ENCODE measurements at places on chromosomes 2 and 18. TPM values are rescaled to one million over a fixed set of nuclear protein-coding genes. Genes with fewer than 3 reads are reported as not detected.

The FBXO41 gene
- polyA plus RNA-seq: 0.19 TPM

The SFTPB gene
- polyA plus RNA-seq: not detected

GRCh38 chr2:174614261-174614660 lies 16.7 kb upstream of the WIPF1 start:
- no peak for DNase-seq

GRCh38 chr2:135151615-135152014 lies 99.5 kb downstream of the RAB3GAP1 start:
- no peak for DNase-seq

GRCh38 chr2:159091976-159092375 lies 123.5 kb downstream of the TANC1 start:
- no peak for DNase-seq

- DNase-seq: no peak
Observed at GRCh38 chr2:106189764-106190468, 4.2 kb downstream of the UXS1 start.

DNA sequence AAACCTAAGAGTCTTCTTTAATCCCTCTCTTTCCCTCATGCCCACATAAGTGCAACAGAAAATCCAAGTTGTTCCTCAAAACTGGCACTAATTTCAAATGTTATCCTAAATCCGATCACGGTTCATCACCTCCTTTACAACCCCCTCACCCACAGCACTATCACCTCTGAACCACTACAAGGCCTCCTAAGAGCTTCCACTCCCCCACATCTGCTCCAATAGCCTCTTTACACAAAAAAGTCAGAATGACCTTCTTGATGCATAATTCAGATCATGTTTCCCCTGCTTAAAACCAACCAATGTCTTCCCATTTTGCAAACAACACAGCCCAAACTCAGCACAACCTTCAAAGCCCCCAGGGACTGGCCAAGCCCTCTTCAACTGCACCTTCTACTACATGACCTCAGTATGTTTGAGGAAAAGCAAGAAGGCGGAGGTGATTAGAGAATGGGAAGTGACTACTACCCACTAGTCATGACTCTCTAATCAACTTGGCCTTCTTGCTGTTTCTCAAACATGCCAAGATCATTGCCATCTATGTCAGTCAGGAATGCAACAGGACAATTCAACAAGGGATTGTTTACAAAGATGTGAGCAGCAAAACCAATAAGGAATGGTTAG lies 34.6 kb upstream of the GCC2 start:
- DNase-seq: no peak

DNA sequence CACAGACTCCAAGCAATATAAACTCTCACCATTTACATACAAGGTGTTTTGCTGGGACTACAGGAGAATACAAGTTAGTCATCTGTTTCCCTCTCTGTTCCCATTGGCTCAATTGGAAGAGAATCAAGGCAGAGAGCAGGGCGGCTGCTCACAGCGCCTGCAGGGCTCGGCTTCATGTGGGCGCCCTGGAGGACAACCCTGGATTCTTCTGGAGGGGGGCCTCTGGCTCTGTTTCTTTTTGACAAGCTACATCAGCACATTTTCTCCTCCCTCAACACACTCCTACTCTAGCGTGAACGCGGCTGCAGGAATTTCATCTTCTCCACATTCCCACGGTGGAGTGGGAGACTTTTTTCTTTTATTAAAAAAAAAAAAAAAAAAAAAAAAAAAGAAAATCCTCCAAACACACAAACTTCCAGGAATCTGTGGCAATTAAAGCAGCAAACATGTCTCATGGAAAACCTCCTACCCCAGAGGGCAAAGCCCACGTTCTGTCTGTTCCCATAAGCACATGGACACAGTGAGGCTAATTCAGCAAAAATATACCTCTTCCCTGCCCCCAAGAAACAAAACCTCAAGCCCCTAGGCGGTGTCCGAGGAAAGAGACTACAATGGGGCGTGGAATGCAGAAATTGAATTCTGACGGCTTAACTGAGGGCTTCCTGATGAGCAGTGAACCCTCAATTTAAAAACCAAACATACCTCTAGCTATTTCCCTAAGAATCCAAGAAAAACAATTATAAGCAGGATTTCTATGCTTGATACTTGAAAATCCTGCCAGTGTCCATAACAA lies 50.6 kb downstream of the PARD6G start:
- DNase-seq: no peak

DNA sequence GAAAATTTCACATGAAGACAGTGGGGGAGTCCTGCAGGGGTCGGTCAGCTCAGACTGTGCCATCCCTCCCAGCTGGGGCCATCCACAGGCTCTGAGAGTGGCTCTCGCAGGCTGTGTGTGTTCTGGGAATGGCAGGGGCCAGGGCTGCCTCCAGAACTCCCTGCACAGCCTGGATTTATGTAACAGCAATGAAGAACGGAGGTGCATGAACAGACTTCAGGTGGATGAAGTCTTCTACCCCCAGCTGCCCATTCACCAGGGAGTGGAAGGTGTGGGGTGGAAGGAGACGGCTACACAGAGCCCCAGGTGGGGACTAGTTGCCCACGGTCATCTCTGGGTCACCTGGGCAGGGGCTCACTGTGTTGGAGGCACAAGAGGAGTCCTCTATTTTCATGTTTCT lies 56.1 kb upstream of the HDAC4 start:
- no peak for DNase-seq

The SLC19A3 gene
- 0.89 TPM for polyA plus RNA-seq

The CFAP221 gene
- 0.42 TPM for polyA plus RNA-seq

GRCh38 chr2:51490576-51491234 lies 458.8 kb upstream of the NRXN1 start:
- DNase-seq: no peak

GRCh38 chr18:48208432-48209140 lies 200.6 kb downstream of the ZBTB7C start:
- no peak for DNase-seq

DNA sequence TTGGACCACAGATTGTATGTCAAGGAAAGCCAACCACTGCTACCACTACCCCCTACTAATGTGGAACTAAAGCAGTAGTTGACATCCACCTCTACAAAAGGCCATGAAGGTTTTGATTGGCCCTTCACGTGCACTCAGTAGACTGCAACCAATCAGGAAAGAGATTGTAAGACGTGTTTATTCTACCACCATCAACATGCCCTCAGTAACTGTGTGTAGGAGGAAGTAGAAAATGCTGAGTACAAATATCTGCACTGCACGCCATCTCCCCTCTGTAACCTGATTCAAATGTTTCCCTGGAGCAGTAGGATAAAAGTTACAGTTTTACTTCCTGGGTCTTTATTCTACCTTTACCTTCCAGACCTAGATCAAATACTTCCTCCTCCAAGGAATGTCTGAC lies 2.9 kb upstream of the CASP10 start:
- no peak for DNase-seq

GRCh38 chr18:62242955-62243354 lies 55.9 kb downstream of the RELCH start:
- DNase-seq: no peak

The PMAIP1 gene
- 23.8 TPM for polyA plus RNA-seq

- DNase-seq: peak; percentile 10
Observed at GRCh38 chr2:128026448-128027277, 1.2 kb downstream of the SAP130 start.

The SLC38A11 gene
- polyA plus RNA-seq: 0.61 TPM

DNA sequence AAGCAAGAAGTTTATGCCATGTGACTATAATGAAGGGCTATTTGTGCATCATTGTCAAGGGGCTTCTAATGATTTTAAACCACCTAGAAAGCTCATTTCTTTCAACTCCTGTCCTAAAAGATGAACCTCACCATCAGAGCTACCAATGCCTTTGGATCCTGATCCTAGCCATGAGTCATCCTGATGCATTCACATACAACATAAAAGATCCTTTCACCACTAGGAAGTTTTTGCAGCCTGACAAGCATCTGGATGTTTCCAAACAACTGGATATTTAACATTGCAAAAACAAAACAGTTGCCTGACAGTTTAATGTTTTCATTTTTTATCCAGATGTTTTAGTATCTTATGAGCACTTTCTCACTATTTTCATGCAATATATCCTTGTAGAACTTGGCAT lies 425.3 kb downstream of the MBD2 start:
- no peak for DNase-seq

The TXNDC2 gene
- 0.12 TPM for polyA plus RNA-seq

DNA sequence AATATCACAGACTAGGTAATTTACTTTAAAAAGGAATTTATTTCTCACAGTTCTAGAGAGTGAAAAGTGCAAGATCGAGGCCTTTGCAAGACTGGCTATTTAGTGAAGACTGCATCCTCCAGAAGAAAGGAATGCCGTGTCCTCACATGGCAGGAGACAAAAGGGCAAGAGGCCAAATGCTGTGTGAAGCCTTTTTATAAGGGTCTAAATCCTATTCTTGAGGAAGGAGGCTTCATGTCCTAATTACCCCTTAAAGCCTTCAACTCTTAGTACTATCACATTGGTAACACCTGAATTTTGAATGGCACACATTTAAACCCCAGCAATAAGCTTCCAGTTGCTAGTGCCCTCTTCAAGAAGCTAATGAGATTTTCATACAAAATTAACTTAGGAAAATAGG lies 1882.3 kb upstream of the PIK3C3 start:
- no peak for DNase-seq
